CD4-positive, alpha-beta T cell treated with Interleukin-12 subunit alpha and Interleukin-12 subunit beta, for 1 hour (primary cell): ENCODE measurements at places on chromosomes 2 and 18.

DNA sequence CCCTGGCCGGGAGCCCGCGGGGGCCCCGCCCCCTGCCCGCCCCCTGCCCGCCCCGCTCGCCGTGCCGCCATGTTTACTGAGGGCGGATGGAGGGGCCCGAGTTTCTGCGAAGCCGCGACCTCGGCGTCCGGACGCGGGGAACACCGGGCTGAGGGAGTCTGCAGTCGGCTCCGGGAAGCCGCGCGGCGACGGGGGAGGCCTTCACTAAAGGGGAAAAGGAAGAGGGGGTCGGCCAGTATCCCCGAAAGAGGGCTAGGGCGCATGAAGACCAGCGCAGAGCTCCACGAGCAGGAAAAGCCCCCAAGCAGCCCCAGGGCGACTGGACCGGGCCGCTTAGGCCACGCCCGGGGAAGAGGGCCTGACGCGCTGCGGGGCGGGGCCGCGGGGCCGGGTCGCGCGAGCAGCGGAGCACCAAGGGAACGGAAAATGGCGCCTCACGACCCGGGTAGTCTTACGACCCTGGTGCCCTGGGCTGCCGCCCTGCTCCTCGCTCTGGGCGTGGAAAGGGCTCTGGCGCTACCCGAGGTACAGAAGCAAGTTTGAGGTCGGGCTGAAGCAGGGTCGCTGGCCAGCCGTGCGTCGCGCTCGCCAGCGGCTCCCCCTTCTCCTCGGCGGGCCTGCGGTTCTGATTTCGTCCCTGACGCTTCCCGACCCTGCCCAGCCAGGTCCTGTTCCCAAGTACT is at the start of the genes ATRAID and SLC5A6:
Gene ATRAID, plus strand, starts transcription at position 99 of the 683 bp plus-strand sequence. Its CDS starts 328 bp downstream, at position 427.
Gene SLC5A6, minus strand, starts transcription at position 326 of the 683 bp plus-strand sequence. CDS start 4,618 bp downstream, outside the sequence.
- DNase-seq, result peak; percentile 90

DNA sequence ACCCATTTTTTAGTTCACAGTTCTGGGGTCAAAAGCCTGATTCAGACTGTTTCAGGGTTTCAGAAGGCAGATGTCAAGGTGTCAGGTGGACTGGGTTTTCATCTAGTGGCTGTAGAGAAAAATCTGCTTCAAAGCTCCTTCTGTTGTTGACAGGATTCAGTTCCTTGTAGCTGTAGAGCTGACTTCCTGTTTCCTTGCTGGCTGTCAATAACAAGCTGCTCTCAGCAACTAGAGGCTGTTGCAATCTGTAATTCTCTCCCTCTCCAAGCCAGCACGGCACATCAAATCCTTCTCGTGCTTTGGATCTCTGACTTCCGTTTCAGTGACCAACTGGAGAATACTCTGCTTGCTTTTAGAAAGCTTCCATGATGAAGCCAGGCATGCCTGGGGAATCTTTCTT is 179.4 kb downstream of the DOK6 start:
- peak; percentile 4 for DNase-seq

DNA sequence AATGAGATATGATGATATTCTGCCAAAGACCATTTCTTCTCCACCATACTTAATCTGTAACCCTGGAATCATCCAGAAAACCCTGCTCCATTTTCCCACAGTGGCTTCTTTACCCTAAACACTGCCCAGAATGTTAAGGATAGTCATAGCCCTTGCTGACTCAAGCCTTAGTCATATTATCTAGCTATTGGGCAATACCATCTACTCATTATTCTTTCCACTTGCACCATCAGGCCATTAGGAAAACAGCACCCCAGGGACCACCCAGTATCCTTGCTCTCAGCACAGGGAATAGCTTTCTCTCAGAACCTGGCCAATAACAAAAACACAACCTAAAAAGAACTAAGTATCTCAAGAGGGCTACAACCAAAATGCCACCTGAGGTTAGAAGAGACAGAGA is 445.7 kb upstream of the SLC14A2 start:
- DNase-seq, result no peak

DNA sequence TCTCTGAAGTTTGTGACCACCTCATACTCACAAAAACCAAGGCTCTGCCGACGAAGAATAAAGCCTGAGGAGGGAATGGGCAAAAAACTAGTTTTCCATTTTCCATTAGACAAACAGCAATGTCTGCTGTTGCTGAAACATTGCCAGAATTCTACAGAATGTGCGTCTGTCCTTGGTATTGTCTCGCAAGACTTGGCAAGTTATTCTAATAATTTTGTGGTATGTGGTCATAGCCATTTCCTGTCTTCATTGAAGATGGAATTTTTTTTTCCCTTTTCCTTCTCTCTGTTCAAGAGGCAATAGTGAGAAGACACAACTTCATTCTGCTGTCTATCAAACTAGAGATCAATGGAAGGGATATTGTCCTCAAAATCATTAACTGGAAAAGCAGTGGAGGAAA is 296.1 kb downstream of the RND3 start:
- no peak for DNase-seq

DNA sequence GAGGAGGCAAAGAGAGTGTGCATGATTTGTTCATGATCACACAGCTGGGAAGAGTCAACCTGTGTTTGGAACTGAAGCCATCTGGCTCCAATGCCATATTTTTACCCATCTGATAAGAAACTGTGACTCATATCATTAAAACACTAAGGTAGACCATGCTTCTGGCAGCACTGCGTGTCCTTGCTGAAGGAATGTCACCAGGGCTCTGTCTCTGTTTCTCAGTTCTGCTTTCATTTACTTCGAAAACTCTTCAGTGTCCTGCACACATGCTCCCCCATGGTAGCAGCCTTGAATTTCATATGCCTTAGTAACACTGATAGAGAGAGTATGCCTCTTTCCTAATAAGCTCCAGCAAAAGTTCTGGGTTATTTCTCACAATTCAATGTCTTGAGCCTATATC is 830.4 kb downstream of the DCDC2C start:
- DNase-seq, result no peak

- DNase-seq, result no peak
Measured at GRCh38 chr2:47422016-47422415, 19.1 kb downstream of the MSH2 start.

GRCh38 chr2:32756074-32756727 is 128.4 kb downstream of the TTC27 start:
- peak; percentile 22 for DNase-seq

DNA sequence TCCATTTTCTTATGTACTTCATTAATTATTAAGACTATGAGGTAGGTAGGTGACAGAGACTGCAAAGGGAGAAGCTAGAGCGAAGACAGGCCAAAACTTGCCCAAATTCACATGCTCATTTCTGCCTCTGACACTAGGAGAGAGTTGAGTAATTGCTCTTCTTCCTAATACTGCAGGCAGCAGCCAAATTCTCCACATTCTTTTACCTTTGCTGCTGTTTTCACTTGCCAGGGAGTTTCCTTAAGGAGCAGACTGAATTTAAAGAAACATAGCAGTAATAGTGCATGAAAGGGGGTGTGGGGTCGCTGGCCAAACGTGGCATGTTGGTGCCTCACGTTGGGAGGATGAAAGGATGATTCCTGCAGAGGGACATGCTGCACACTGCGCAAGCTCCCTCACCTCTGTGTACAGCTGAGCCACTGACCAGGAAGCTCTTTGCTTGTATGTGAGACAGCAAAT is 12.3 kb downstream of the CRIM1 start:
- DNase-seq, result no peak
